ENCODE measurements at places on chromosomes 7 and 10.

DNA sequence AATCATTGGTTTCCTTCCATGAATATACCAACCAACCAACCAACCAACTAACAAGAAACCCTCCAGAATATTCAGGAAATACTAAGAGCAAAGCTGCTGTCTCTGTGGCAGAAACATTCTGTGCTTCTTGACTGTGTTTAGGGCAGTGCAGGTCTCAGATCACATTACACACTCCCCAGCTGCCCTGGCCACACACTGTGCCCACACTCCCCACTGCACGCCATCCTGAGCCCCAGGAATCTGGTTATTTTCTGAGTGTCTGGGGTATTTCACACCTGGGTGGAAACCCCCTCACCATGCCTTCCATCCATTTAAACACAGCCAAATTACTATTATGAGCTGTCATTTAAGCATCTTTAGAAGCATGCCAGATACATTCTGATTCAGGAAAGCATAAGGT, 183.7 kb upstream of the ANK3 start:
- DNase-seq: peak; percentile 33

DNA sequence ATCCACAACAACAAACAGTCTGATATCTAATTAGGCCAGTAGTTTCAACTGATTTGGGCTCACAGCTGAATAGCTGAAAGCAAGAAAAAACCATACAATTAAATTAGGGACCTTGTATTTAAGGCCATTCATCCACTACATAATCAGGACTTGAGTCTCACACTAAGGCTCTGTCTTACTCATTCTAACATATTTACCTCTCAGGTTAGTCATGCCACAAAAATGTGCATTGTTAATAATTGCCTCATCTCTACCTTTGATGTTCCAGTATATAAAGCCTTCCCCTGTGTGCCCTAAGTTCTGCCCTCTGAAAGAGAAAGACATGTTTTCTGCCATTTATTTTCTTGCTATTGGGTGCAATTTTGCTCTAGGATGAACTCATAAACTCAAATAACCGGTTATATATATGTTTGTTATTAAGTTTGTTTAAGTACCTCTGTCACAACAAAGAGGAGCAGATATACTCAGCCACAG, 5.3 kb upstream of the C1GALT1 start:
- DNase-seq: no peak

GRCh38 chr10:15374566-15374965, 3.5 kb upstream of the FAM171A1 start:
- no peak for DNase-seq

- no peak for DNase-seq
Measured at GRCh38 chr7:117274951-117275350, 47.9 kb downstream of the WNT2 start.
